ENCODE measurements at places on chromosomes 13 and 19.

- DNase-seq, result no peak
Measured at GRCh38 chr13:27972478-27972820, 3.3 kb upstream of the CDX2 start.

DNA sequence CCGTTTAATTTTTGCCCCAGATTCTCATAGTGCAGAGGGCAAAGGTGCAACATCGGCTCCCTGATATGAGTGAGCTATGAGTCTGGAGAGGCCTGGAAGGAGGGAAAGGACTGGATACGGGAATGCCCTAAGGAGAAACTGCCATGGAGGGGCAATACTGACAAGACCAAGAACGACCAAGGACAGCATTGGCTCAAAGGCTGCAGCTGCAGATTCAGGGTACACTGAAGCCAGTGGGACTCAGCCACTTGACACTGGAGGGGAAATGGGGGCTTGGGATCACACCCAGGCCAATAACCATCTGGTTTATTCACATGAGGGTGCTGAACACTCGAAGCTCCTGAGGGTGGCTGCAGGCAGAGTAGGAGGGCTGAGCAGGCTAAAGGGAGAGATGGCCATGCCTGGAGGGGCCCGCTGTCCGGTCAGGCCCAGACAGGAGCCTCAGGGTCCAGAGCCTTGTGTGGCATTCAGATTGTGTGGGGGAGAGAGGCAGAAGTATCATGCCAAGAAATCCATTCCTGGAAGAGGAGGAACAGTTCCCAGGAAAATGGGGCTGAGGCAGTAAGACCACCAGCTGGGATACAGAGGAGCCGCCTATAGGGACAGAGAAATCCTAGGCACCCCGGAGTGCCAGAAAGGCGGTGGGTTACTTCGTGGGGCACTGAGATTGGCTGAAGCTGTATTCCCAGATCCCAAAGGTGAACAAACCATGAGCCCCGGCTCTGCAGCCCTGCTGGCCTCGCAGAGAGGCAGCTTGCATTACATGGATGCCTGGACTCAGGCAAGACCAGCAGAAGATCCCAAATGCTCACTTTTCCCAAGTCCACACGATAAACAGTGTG is 20.7 kb downstream of the COL4A1 start:
- DNase-seq, result no peak

DNA sequence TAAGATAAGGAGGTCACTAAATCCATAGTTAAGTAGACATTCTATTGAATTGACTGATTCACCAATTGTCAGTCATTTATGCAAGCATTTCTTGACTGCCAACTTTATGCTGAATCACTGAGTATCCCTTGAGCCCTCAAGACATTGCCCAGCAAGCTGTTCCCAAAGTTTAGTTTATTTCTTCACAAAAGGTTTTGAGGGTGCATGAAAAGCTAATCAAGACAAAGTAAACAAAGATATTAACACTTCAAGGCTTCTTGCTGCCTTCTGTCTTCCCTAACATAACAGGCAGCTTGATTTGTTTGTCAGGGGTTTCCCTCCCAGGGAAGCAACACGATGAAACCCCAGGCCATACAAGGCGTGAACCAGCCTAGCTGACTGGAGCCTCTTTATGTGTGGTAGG is 374.4 kb downstream of the SPRY2 start:
- DNase-seq, result no peak

GRCh38 chr13:95523598-95523997 is 28.9 kb upstream of the CLDN10 start:
- DNase-seq, result no peak

- DNase-seq, result no peak
Measured at GRCh38 chr13:29543230-29544215, 52.0 kb downstream of the SLC7A1 start.

- no peak for DNase-seq
Measured at GRCh38 chr13:45564133-45564776, 51.3 kb downstream of the ERICH6B start.

DNA sequence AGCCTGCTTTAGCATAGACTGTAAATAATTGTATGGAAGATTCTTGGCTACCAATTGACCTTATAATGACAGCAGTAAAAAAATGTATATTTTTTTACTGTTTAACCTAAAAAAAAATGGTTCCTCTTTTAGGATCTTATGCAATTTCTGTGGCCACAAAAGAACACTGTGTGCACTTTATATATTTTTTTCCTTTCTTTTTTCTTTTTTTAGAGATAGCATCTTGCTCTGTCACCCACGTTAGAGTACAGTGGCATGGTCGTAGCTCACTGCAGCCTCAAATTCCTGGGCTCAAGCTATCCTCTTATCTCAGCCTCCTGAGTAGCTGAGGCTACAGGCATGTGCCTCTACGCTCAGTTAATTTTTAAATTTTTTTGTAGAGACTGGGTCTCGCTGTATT is 6.1 kb downstream of the FLT3 start:
- no peak for DNase-seq

Measured in NCI-H1417 treated with DMSO at 0.1 percent for 48 hours (cell line).